ENCODE measurements at places on chromosomes 6 and 20. TPM values are rescaled to one million over a fixed set of nuclear protein-coding genes. Genes with fewer than 3 reads are reported as not detected.
A peak's percentile ranks its signal among the peaks of the same experiment; 100 is the strongest.

Gene TREM2
- not detected for total RNA-seq

Gene MOCS1
- 17.5 TPM for total RNA-seq

Gene RBM24
- 1.5 TPM for total RNA-seq

Gene TRAM2
- total RNA-seq = 19.9 TPM

Gene GJA10
- not detected for total RNA-seq

Gene SOD2
- total RNA-seq = 68.9 TPM

Gene CLPSL1
- not detected for total RNA-seq

Gene NHLRC1
- 0.60 TPM for total RNA-seq

Gene STMND1
- 0.22 TPM for total RNA-seq

Gene PDRG1
- total RNA-seq = 23.8 TPM

Gene GFOD1
- 0.98 TPM for total RNA-seq

Gene PI16
- total RNA-seq = not detected

Gene PPP1R14C
- total RNA-seq = 1.2 TPM

- H3K4me3 ChIP-seq = no peak overlapping the region
- no peaks in the 10 kb centered on the region for H3K36me3 ChIP-seq
- DNase-seq = no peak
- peaks cover 11% of the 10 kb centered on the region for H3K4me1 ChIP-seq
Observed at GRCh38 chr20:15188415-15188814, 851.0 kb upstream of the FLRT3 start.

GRCh38 chr6:5259428-5259827 lies 1.3 kb downstream of the LYRM4 start:
- peaks cover 17% of the 10 kb centered on the region for H3K4me1 ChIP-seq
- no peaks in the 10 kb centered on the region for H3K27me3 ChIP-seq
- peak overlapping the region; percentile 98 for H3K4me3 ChIP-seq
- H3K36me3 ChIP-seq = peaks cover 10% of the 10 kb centered on the region
- DNase-seq = no peak

DNA sequence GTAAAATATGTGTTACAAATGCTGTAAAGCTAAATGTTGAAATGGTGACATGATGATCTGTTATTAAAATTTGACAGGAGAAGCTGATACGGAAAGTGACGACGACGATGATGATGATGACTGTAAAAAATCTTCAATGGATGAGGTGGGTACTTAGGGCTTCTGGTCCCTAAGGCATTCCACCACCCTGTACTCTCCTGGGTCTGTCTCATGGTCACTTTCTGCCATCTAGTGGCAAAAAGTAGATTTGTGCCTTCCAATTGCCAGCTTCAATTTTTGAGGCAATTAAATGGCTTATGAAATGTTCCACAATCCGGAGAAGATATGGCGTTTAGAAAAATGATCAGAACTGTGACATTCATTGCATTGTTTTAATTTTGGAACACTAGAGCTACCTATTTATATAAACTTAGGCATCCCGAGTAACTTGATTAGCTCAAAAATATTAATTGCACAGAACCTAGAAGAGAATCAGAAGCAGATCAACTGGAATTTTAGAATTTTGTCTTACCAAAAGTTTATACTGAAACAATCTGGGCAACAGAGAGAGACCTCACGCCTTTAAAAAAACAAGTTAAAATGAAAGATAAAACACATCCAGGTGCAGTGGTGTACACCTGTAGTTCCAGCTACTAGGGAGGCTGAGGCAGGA lies 346.5 kb upstream of the PLCB4 start:
- no peak for DNase-seq
- no peaks in the 10 kb centered on the region for H3K27me3 ChIP-seq
- H3K4me1 ChIP-seq = no peaks in the 10 kb centered on the region
- no peak overlapping the region for H3K27ac ChIP-seq
- no peak overlapping the region for H3K4me3 ChIP-seq
- H3K36me3 ChIP-seq = no peaks in the 10 kb centered on the region

DNA sequence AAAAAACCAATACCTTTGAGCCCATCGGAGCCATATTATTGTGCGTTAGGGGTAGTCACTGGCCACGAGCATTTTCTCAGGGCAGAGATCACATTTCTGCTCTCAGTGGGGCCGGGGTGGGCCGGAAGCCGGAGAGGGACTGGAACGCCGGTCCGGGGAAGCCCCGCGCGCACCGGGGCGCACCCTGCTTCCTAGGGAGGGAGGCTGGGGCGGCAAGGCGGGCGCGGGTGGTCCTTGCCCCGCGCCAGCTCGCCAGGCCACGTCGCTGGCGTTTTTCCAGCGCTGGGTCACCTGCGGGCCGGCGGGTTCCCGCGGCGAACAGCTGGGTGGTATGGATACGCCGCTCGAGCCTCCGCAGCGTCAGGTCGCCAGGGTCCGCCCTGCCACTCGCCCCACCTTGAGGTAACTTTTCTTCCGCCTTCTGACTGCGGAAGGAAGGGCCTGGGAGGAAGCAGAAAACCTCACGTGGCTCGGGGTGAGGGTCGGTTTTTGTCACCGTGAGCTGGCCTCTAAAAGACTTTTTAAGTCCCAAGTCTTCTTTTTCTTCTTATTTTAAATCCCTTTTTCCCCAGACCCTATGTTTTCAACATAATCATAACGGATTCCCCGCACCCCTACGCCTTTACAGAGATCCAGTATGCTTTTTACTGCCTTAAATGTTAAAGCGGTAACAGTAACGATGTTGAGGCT lies 2.7 kb upstream of the EEF1A1 start:
- peaks cover 11% of the 10 kb centered on the region for H3K4me1 ChIP-seq
- peak overlapping the region; percentile 84 for H3K27ac ChIP-seq
- H3K36me3 ChIP-seq = peaks cover 21% of the 10 kb centered on the region
- H3K27me3 ChIP-seq = peaks cover 2% of the 10 kb centered on the region

GRCh38 chr6:152290693-152291092 lies 346.5 kb downstream of the SYNE1 start:
- H3K27ac ChIP-seq = no peak overlapping the region
- H3K36me3 ChIP-seq = peaks cover 6% of the 10 kb centered on the region
- H3K27me3 ChIP-seq = no peaks in the 10 kb centered on the region
- no peak for DNase-seq

- no peak overlapping the region for H3K27ac ChIP-seq
- peaks cover 18% of the 10 kb centered on the region for H3K36me3 ChIP-seq
- DNase-seq = no peak
- H3K4me3 ChIP-seq = no peak overlapping the region
- H3K4me1 ChIP-seq = peaks cover 9% of the 10 kb centered on the region
Observed at GRCh38 chr6:579339-579738, 77.6 kb downstream of the HUS1B start.

- no peaks in the 10 kb centered on the region for H3K36me3 ChIP-seq
- peak overlapping the region; percentile 87 for H3K27ac ChIP-seq
- peaks cover 41% of the 10 kb centered on the region for H3K4me1 ChIP-seq
- H3K4me3 ChIP-seq = no peak overlapping the region
- H3K27me3 ChIP-seq = no peaks in the 10 kb centered on the region
- DNase-seq = peak; percentile 65
Observed at GRCh38 chr20:1469925-1470571, 3.4 kb upstream of the NSFL1C start.

DNA sequence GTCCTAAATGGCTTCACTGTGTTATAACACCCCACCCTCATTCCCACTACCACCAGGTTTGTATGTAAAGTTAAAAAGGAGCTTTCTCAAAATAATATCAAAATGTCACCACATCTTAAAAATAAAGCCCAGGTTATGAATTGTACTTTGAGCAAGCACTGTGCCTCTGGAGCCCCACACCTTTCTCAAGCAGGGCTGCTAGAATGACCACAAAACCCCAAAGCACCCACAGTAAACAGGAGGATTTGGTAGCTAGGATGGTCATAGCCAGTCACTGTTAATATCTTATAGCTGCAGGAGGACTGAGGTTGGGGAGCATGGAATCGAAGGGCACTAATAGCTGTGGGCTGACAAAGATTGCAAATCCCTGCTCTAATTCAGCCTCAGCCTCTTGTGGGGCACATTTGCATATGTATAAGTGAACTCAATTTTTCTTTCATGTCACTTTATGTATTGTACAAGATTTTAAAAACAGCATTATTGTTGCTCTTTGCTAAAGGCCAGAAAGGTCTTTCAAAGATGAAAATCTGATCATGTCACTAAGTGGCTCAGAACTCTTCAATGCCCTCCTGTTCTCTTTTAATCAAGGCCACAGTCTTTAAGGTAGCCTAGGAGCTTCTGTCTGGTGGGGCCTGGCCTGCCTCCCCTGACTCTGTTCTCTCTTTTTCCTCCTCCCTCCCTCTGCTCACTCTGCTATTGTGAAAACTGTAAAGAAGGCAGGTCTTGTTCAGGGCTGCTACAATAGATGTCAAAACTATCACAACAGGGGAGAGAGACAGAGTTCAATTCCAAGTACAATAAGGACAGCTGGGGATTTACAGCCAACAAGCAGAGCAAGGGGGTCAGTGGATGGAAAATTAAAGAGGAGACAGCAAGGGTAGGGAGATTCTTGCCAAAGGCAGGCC lies 101.6 kb downstream of the TMEM200A start:
- no peak overlapping the region for H3K27ac ChIP-seq
- no peak for DNase-seq
- no peak overlapping the region for H3K4me3 ChIP-seq
- H3K36me3 ChIP-seq = no peaks in the 10 kb centered on the region
- no peaks in the 10 kb centered on the region for H3K4me1 ChIP-seq

DNA sequence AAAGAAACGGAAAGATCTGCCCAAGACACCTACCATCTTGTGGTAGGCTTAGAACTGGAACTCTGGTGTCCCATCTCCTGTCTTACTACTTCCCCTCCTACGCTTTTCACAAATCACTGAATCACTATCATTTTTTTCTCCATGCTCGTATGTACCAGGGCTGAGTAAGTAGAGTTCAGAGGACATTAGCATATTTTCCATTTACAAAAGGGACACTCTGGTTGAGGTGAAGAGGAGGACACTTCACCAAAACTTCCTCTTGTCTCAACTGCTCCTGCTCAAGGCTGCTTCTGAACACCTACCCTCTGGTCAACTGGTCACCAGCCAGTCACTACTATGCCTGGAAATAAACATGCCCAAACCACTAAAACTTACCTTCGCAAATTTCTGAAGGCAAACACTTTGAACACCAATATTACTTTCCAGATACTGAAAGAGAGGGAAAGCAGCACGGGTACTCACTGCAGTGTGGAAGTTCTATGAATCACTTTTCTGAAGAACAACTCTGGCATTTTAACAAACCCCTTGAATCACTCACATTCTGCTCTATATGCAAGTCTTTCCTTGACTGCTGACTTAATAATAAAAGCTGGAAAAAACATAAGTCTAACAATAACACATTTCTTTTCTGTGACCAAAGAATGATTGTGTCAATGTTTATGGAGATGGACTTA lies 123.3 kb downstream of the INSM1 start:
- H3K4me3 ChIP-seq = peak overlapping the region; percentile 6
- peak overlapping the region; percentile 98 for H3K27ac ChIP-seq
- H3K36me3 ChIP-seq = peaks cover 21% of the 10 kb centered on the region

DNA sequence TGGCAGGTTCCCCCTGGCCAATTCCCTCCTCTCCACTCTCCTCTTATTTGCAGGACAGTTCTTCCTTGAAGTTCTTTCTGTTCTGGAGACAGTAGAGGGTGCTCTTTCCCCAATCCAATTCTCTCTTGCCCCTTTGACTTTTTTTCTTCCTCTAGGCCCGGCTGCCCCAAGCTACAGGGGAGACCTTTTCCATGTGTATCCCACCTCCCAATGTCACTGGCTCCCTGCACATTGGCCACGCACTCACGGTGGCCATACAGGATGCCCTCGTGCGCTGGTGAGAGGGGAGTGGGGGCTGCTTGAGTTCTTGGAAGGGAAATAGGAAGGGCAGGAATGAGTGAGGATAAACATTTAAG lies 1.5 kb downstream of the VARS2 start:
- H3K27ac ChIP-seq = peak overlapping the region; percentile 15
- H3K4me1 ChIP-seq = peaks cover 12% of the 10 kb centered on the region
- peaks cover 30% of the 10 kb centered on the region for H3K36me3 ChIP-seq
- no peak for DNase-seq

- DNase-seq = no peak
- no peak overlapping the region for H3K4me3 ChIP-seq
- H3K4me1 ChIP-seq = peaks cover 5% of the 10 kb centered on the region
- no peaks in the 10 kb centered on the region for H3K36me3 ChIP-seq
- peaks cover 3% of the 10 kb centered on the region for H3K27me3 ChIP-seq
Observed at GRCh38 chr6:37033819-37034795, 28.7 kb downstream of the FGD2 start.

GRCh38 chr6:36419310-36419709 lies 23.3 kb downstream of the PXT1 start:
- peaks cover 5% of the 10 kb centered on the region for H3K4me1 ChIP-seq
- no peak overlapping the region for H3K4me3 ChIP-seq
- no peak for DNase-seq
- no peaks in the 10 kb centered on the region for H3K27me3 ChIP-seq
- no peaks in the 10 kb centered on the region for H3K36me3 ChIP-seq

DNA sequence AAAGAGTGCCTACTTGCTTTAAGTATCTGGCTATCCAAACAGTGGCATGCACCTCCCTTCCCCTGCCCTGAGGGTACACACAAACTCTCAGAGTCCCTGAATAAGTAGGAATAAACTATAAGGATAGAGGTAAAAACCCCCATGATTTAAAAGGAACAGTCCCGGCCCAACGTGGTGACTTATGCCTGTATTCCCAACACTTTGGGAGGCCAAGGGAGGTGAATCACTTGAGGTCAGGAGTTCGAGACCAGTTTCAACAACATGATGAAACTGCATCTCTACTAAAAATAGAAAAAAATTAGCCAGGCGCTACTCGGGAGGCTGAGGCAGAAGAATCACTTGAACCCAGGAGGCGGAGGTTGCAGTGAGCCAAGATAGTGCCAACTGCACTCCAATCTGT lies 22.2 kb downstream of the SAMHD1 start:
- H3K4me3 ChIP-seq = no peak overlapping the region
- H3K27me3 ChIP-seq = no peaks in the 10 kb centered on the region
- H3K36me3 ChIP-seq = peaks cover 1% of the 10 kb centered on the region
- H3K4me1 ChIP-seq = peaks cover 4% of the 10 kb centered on the region

DNA sequence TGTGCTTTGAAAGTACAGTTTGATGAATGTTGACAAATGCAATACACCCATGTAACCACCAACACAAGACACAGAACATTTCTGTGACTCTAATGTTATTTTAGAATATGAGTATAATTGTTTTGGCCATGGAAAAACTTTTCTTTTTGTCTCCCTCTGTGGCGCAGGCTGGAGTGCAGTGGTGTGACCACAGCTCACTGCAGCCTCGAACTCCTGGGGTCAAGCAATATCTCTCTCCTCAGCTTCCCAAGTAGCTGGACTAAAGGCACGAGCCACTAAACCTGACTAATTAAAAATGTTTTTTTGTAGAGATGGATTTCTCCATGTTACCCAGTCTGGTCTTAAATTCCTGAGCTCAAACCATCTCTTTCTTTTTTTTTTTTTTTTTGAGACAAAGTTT lies 20.3 kb upstream of the BCAS4 start:
- H3K36me3 ChIP-seq = no peaks in the 10 kb centered on the region
- H3K4me1 ChIP-seq = no peaks in the 10 kb centered on the region
- no peak overlapping the region for H3K27ac ChIP-seq
- H3K4me3 ChIP-seq = no peak overlapping the region

DNA sequence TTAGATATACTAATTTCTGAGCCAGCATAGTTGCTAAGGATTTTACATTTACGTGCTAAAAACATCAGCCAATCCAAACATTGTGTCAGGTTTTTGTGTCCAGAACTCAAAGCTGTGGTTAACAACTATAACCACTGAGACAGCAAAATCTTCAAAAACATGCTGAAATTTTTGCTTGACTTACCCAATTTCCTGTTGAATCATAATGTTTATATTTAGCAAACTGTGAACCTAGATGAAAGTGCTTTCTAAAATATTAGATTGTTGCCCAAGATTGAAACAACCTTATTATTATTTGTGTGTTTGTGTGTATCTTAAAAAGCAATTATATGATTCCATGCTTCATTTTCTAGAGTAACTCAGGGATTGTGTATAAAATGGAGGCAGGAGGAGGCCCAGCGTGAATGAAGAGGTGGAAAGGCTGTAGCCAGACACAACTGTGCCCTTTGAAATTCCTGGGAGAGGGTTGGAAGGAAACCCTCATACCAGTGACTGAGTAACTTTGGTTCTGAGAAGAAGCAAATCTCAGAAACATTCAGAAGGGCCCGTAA lies 48.0 kb downstream of the ARMC2 start:
- H3K4me3 ChIP-seq = no peak overlapping the region
- H3K36me3 ChIP-seq = peaks cover 10% of the 10 kb centered on the region
- DNase-seq = no peak
- peaks cover 48% of the 10 kb centered on the region for H3K27me3 ChIP-seq
- no peak overlapping the region for H3K27ac ChIP-seq

All from progenitor cell of endocrine pancreas (in vitro differentiated cells).